ENCODE measurements at places on chromosomes 11 and 22.

GRCh38 chr22:24950272-24950902 is 2.1 kb upstream of the KIAA1671 start:
- DNase-seq: no peak

- DNase-seq: no peak
Observed at GRCh38 chr11:2419638-2420501, 19.3 kb downstream of the TSSC4 start.

DNA sequence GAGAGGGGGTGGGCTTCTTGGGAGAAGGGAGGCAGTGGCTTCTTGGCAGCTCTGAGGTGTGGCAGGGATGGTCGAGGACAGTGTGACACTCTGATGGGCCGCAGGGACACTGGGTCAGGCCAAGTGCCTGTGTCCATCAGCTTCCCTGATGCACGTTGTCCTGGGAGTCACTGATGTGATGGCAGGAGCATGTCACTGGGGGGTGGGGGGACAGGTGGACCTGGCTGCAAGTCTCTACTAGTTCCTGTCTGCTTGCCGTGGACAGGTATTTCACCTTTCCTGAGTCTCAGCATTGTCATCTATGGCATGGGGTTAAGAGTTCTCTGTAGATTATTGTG is 592.9 kb downstream of the TBC1D22A start:
- DNase-seq: peak; percentile 37

DNA sequence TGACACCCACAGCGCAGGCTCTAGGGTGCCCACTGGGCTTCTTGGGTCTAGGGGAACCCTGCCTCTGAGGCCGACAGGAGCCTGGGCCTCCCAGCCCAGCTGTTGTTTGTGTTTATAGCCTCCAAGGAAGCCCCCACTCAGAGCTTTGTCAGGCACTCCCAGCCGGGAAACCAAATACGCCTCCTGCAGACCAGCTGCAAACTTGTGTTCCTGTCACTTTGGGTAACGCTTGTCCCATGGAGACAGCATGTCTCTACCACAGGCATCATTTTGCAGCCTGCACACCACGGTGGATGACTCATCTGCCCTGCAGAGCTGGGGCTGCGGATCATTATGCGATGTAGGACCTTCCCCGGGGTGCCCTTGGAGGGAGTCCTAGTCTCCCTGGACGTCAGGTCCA is 40.6 kb upstream of the CRYBB3 start:
- DNase-seq: no peak

DNA sequence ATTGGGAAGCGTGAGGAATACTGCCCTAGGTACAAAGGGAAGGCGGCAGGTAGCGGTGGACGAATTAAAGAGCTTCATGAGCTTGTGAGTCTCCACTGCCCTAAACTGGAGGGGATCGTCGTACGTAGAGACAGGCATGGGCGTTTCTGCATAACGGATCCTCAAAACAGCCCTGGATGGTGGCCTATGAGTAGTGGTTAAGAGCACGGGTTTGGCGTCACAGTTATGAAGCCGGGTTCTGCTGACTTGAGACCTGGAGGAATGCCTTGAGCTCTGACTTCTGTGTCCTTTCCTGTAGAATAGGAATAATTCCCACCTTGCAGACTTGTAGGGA is 335 bp downstream of the TMEM138 start:
- no peak for DNase-seq

GRCh38 chr11:19931771-19932369 is 219.2 kb downstream of the NAV2 start:
- no peak for DNase-seq

GRCh38 chr11:3964935-3965604 is 109.6 kb downstream of the STIM1 start:
- no peak for DNase-seq

Data from vagina (tissue), 2 donors.